NCI-H446 treated with DMSO at 0.1 percent for 48 hours (cell line): ENCODE measurements at places on chromosomes 16 and 17.

DNA sequence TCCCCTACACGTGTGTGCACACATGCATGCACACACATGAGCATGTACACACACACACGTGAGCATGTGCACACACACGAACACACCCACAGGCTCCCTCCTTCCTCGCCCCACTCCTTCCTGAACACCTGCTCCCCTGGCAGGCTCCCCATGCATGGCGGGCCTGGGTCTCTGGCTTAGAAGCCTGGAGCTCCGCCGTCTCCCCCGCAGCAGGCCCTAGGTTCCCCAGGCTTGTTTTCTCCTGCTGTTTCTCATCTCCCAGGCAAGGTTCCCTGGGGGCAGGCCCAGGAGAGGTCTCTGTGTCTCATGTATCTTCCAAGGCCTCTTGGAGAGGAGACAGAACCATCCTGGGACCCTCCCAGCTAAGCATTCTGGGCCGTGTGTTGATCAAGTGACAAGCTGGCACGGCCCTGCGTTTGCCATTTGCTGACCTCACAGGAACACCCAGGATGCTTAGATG is 202.3 kb upstream of the CIBAR2 start:
- no peak for DNase-seq

DNA sequence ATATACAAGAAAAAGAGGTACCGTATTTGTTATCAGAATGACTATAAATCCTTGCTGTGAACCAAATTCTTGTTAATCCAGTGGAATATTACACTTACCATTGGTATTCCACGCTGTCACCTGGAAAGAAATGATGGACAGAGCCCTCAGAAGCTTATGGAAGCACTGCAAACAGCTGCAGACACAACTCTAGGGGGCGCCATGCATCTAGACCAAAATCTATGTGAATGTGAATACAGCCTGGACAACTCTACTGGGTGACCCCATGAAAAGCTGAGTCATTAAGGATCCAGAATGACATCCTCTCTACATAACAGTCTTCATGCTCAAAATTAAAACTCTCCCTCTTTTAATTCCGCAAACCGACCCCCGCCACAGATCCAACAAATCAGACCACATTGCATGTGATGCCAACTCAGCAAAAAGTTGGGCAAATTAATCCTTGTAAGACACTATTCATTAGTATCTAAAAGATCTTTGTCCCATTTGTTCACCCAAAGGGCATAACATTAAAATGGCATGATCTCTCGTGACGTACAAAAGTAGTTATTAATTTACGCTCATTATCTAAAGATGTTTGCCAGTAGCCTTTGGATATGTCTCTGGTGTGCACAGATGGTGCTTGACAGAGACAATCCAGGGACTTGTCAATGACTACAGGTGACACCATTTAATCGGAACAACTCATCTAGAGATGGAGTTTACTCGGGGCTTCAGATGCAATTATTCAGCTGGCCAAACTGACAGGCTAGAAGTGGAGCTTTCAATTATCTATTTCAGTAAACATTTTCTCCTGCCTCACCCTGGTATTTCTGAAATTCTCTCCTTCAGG is 552.7 kb upstream of the PSMD7 start:
- no peak for DNase-seq

GRCh38 chr16:578870-579405 is 9.2 kb downstream of the PIGQ start:
- DNase-seq, result no peak

DNA sequence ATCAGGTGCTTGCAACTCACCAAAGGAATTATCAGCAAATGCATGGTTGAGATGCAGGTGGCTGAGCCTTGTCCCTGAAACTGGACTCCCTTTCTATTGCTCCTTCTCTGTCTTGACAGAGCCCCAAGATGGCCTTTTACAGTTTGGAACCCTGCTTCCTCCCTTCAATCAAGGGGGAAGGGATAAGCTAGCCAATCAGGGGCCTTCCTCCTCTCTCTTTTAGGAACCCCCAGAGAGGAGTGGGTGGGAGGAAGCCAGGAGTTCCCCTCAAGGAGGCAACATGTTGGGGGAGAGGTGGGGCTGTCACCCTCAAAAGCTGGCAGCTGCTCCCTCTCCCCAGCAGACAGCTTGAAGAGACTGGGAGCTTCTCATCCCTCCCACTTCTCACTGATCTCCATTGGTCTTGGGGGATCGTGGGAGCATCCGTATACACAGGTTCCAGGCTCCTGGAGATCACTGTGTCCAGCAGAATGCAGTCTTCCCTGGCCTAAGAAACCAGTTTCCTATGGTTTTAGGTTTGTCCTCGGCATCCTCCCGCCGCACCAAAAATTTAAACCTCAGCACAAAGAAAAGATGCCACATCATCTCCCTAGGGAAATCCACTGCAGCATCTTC is 7.2 kb downstream of the RASL10B start:
- no peak for DNase-seq

DNA sequence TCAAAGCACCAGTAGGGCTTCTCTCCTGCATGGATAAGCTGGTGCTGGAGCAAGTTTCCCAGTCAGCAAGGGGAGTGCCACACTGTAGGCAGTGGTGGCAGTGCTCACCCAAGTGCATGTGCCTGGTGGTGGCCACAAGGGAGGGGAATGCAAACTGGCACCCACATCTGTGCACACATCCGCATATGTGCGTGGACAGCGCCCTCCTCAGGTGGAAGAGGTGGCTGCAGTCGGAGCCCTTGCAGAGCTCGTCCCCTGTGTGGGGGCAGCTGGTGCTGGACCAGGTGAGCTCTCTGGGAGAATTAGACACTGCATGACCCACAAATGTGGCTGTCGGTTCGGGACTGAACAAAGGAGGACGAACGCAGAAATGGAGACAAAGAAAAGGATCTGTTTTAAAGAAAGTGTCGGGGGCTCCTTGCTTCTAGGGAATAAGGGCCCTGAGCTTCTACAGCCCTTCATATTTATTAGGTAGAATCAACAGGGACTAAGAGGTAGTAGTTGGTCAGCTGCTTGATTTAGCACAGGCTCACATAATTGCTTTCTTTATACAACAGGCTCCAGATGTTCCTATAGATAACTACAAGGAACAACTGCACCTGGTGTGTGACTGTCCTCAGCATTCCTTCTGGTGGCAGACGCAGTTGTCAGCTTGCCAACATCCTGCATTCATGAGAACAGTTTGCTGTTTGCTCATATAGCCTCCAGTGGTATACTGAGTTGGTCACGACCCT is 5.3 kb upstream of the ZNF689 start:
- no peak for DNase-seq

- no peak for DNase-seq
These were observed 32.0 kb downstream of the MRTFB start for GRCh38 chr16:14102925-14103720.

GRCh38 chr17:68535922-68536321 is 23.7 kb downstream of the PRKAR1A start:
- DNase-seq, result no peak

GRCh38 chr16:12406926-12407690 is 396.6 kb downstream of the CPPED1 start:
- no peak for DNase-seq

DNA sequence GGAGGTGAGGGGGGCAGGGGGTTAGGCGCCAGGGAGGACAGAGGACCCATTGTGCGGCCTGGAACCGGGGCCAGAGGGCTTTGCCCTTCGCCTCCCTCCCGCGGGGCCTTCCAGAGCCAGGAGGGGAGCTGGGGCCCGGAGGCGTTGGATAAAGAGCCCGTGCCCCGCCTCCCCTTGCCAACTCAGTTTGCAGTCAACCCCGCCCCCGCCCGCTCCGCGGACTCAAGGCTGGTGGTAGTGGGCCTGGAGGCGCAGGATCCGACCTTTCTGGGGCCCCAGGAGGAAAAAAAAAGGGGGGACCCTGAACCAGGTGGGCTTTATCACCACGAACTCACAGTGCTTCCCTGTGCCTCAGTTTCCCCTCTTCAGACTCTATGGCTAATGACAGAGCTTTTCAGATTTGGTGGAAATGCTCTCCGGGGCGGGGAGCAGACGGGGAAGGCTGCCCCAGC is 2.0 kb upstream of the SPHK1 start:
- DNase-seq, result no peak

GRCh38 chr17:17708816-17709215 is 27.6 kb downstream of the RAI1 start:
- no peak for DNase-seq

DNA sequence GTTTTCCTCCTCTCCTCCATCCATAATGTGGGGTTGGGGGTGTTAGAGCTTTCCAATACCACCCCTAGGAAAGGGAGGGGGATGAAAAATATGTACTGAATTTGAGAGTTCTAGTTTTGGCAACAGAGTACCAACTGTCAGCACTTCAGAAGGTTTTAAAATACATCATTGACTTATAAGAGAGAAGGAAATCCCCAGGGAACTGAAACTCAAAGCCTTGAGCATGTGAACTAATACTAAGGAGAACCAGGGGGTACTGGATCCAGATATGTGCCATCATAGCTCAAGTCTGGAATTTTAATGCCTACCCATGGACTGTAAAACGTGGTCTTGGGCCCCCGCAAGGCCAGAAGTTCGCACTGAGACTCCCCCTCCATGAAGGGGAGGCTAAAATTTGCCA is 15.8 kb downstream of the CACNG5 start:
- DNase-seq, result no peak

GRCh38 chr17:41421116-41421515 is 3.3 kb downstream of the KRT37 start:
- DNase-seq, result no peak
